ENCODE measurements at places on chromosomes 16 and 17.

DNA sequence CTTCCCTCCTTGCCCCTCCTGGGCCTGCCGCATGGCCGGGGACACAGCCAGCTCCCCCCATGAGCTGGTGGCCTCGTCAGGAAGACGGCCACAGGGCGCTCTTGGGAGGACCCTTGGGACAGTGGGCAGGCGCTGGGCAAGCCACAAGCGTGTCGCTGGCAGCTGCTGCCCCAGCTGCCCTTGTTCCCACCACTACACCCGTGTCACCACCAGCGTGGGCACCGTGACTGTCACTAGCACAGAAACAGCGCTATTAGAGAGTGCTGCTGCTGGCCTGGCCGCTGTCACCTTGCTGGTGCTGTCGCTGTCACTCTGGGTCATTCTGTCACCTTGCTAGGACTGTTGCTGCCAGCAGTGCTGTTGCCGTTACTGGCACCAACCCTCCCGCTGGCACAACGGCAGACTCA lies 47.2 kb downstream of the ZFPM1 start:
- DNase-seq: no peak

- no peak for DNase-seq
Observed at GRCh38 chr16:65681406-65681805, 559.5 kb upstream of the CDH11 start.

DNA sequence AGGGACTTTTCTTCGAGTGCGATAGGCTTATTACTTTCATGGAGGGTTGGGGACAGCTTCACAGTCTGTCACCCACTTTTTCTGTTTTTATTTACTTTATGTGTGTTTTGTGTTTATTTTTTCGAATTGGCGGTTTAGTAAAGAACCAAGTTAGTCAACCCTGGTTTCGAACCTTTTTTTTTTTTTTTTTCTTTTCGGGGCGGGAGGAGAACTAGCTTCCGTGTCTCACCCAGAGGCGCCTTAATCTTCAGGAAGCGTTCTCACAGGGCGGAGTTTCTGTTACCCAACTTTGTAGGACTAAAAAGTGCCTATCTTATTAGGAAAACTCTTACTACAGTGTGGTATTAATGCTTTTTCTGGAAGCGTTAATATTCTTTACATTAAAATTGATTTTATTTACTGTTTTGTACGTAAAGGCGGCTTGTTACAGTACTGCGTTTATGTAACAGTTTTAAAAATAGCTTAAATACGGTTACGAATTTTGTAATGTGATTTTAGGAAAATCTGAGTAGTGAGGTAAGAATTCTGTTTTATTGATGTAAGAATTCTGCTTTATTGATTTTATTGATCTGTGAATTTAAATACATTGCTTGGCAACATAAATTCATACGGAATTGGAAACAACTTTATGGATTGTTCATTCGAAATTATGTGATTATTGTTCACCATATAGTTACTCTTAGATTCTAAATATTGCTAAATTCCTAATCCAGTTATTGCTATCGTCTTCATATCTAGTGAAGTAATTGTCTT lies 885 bp downstream of the ZNF207 start:
- no peak for DNase-seq

DNA sequence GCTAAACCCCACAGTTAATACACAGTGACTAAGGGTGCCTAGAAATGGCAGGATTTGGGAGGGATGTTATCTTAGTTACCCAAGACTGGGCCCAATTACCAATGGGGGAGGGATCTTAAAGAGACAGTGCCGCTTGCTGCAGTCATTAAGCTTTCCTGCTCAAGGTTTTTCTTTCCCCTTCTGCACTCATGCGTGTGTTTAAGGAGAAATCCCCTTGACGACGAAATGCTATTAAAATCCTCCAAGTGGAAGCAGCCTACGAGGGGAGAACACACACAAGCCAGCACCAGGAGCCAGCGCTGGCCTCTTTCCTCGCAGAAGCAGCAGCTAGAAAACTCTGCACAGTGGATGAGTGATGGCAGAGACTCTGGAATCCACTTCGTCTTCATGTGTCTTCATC lies 22.0 kb downstream of the SALL1 start:
- no peak for DNase-seq

- no peak for DNase-seq
Observed at GRCh38 chr16:67666559-67667452, at the start of the genes C16orf86 and ENKD1. Gene C16orf86, plus strand, starts transcription at chr16:67666814. Its CDS starts 157 bp downstream, at chr16:67666971. Gene ENKD1, minus strand, starts transcription at chr16:67666750. Its CDS starts 308 bp downstream, at chr16:67666442.

- no peak for DNase-seq
Observed at GRCh38 chr17:4261452-4261851, 2.3 kb downstream of the ANKFY1 start.

- DNase-seq: no peak
Observed at GRCh38 chr16:60655514-60656153, 1380.6 kb downstream of the CDH8 start.

GRCh38 chr16:51884773-51885172 lies 662.2 kb downstream of the TOX3 start:
- DNase-seq: no peak

DNA sequence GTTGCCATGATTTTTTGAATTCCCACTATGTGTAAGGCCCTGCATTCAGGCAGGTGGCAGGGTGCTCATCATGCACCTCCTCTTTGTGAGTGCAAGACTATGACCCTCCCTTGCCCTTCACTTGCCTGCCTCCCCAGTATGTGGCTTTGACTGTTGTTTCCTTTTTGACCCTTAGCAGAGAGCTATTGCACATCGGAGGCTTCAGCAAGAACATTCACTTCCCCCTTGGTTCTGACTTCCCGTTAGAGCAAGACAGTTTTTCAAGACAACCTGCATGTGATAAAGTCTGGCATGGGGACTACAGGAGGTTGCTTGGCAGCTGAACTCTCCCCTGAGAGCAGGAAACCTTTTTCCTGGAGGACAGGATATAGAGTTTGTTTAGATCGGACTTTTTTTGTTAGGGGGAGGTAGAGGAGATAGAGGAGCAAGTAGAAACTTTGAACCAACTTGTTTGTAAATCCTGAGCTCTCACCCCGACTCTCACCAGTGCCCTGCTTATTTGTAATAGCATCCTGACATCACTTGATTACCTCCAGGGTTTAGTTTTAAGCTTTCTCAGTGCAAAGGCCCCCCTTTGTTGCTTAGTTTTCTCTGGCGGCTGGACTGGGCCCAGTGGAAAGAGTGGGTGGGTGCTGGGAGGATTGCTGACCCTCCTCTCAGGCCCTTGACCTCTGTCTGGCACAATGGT lies 34.3 kb downstream of the LIMD2 start:
- DNase-seq: no peak

DNA sequence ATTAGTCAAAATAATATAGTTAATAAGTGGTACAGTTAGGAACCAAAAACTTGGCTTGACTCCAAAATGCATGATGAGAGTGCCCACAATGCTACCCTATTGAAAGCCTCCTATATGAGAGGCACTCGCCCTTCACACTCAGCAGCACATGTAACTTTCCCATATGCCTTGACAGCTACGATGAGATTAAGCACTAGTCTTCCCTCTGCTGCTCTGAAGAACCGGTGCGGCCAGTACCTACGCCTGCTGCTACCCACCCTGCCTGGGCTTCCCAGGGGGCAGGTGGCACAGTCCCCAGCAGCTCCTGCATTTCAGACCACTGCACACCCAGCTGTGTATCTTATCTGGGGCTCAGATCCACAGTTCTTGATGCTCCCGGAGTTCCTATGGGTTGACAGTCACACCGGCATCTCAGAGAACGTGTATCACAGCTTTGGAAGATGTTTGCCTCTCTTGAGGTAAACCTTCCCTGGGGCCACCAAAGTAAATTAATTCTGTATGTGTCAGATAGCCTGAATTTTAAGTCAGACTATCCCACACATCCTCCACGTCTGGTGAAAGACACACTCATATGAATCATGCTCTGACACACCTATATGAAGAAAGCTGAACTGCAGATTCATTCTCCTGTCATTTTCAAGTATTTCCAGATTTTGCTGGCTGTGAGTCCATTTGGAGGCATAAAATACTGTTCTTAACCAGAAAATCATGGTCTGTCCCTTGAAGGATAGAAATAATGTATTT lies 77.8 kb downstream of the MYH10 start:
- DNase-seq: no peak

DNA sequence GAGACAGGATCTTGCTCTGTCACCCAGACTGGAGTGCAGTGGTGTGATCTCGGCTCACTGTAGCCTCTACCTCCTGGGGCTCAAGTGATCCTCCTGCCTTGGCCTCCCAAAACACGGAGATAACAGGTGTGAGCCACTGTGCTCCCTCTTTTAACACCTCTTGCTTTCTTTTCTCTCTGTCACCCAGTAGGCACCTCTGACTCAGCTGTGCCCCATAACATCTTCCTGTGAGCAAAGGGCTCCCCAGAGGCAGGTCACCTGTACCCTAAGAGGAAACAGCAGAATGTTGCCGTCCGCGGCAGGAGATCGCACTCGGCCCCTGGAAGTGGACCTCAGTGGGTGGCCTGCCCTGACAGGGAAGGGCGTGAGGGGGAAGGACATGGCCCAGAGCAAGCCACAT lies 918 bp upstream of the NLRC3 start:
- DNase-seq: no peak

GRCh38 chr16:69410219-69410990 lies 14.0 kb upstream of the CYB5B start:
- DNase-seq: no peak

Data from NCI-H1436 treated with DMSO at 0.1 percent for 48 hours (cell line).